ENCODE measurements at places on chromosomes 3 and 15. TPM values are rescaled to one million over a fixed set of nuclear protein-coding genes. Genes with fewer than 3 reads are reported as not detected.

The ARGFX gene
- total RNA-seq, result not detected

The TMEM42 gene
- 12.8 TPM for total RNA-seq

The PPIP5K1 gene
- total RNA-seq, result 40.2 TPM

The KIF15 gene
- 4.0 TPM for total RNA-seq

The SCN11A gene
- 0.60 TPM for total RNA-seq

The SNAPC5 gene
- total RNA-seq, result 25.4 TPM

The SPRED1 gene
- 61.1 TPM for total RNA-seq

The SLC6A6 gene
- 63.0 TPM for total RNA-seq

The LTK gene
- total RNA-seq, result 1.3 TPM

The HIGD2B gene
- not detected for total RNA-seq

The ADAMTS9 gene
- total RNA-seq, result 46.2 TPM

GRCh38 chr3:120341658-120342346 is 7.4 kb downstream of the LRRC58 start:
- H3K4me1 ChIP-seq, result no peaks in the 10 kb centered on the region
- no peak overlapping the region for H3K4me3 ChIP-seq
- H3K27ac ChIP-seq, result no peak overlapping the region
- no peaks in the 10 kb centered on the region for H3K27me3 ChIP-seq
- no peak for DNase-seq

DNA sequence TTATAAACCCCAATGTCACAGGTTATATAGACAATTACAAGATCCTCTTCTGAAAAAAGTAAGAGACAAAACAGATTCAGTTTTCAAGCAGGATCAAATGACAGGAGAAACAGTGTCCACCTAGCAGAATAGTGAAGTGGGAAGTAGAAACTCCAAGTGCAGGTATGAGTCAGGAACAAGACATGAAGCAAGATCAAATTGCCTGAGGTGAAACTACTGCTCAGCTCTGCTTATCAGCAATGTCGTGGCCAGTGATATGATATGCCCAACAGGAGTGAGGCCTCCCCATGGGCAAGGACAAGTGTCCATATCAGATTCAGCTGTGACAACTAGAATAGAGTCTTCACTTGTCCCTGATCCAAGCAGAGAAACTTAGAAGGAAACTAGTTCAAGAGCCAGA is 100.0 kb downstream of the ZMAT3 start:
- no peaks in the 10 kb centered on the region for H3K36me3 ChIP-seq
- no peaks in the 10 kb centered on the region for H3K4me1 ChIP-seq
- H3K27ac ChIP-seq, result no peak overlapping the region
- no peak for DNase-seq
- no peaks in the 10 kb centered on the region for H3K27me3 ChIP-seq
- H3K4me3 ChIP-seq, result no peak overlapping the region

DNA sequence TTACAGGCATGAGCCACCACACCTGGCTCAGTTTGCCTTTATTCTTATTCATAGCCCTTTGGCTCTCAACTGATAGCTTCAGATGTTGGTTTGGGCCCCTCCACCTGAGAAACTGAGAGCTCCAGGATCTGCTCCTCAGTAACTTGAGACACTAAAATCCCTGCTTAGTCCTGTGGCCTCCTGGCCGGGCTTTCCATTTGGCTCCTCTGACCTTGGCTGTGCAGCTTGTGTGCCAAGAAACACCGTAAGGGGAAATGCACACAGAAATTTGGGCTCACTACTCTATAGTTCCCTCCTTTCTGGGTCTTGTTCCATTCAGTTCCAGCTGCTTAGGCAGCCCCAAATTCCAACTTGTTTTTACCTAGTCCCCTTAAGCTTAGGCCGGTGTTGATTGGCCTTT is 24.9 kb downstream of the NIPA2 start:
- no peak overlapping the region for H3K4me3 ChIP-seq
- peaks cover 24% of the 10 kb centered on the region for H3K36me3 ChIP-seq
- no peaks in the 10 kb centered on the region for H3K4me1 ChIP-seq
- no peak for DNase-seq
- H3K27ac ChIP-seq, result no peak overlapping the region
- no peaks in the 10 kb centered on the region for H3K27me3 ChIP-seq

- no peaks in the 10 kb centered on the region for H3K36me3 ChIP-seq
- no peak overlapping the region for H3K27ac ChIP-seq
- H3K4me3 ChIP-seq, result no peak overlapping the region
Observed at GRCh38 chr15:26214290-26214689, 351.2 kb upstream of the ATP10A start.

DNA sequence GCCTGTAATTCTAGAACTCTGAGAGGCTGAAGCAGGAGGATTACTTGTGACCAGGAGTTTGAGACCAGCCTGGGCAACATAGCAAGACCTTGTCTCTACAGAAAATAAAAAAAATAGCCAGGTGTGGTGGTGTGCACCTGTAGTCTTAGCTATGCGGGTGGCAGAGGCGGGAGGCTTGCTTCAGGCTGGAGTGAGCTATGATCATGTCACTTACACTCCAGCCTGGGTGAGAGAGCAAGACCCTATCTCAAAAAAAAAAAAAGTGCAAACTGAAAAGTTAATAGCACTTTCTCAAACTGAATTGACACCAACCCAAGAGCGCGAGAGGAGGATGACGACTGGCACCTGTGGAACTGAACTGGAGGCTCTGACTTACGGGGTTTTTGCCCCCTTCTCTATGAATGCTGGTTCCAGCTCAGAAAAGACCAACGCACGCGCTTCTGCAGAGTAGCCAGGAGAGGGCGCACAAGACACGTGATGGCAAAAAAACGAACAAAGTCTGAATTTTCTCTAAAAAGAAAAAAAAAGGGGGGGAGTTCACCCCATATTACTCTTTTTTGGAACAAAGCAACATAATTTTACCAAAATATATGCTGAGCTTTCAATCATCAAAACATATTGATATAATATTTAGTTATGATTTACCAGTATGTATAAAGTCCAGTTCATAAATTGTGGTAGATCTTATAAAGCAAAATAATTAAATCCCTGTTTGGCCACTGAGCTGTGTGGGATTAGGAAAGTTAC is 23.7 kb downstream of the CFAP92 start:
- H3K27me3 ChIP-seq, result no peaks in the 10 kb centered on the region
- H3K4me1 ChIP-seq, result no peaks in the 10 kb centered on the region
- DNase-seq, result peak; percentile 75

- DNase-seq, result no peak
- no peak overlapping the region for H3K4me3 ChIP-seq
- no peaks in the 10 kb centered on the region for H3K36me3 ChIP-seq
Observed at GRCh38 chr15:68815598-68815997, 5.1 kb downstream of the ANP32A start.

GRCh38 chr3:153404157-153404556 is 242.1 kb downstream of the RAP2B start:
- no peak for DNase-seq
- no peak overlapping the region for H3K4me3 ChIP-seq
- H3K27ac ChIP-seq, result no peak overlapping the region
- no peaks in the 10 kb centered on the region for H3K36me3 ChIP-seq
- no peaks in the 10 kb centered on the region for H3K27me3 ChIP-seq
- no peaks in the 10 kb centered on the region for H3K4me1 ChIP-seq

DNA sequence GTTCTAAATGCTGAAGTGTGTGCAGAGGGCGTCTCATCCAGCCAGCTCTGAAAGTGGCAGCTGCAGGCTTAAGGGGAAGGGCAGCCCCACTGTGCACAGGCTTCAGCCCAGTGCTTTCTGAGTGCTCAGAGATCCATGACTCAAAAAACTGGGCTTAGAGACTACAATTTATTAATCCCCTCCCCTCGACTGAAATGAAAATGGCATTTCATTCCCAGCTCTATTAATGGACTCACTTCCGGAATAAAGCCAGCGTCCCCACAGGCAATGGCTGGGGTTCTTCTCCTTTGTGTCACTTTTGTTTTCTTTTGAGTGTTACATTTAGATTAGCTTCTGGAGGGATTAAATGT is 55.5 kb upstream of the PLXNA1 start:
- no peaks in the 10 kb centered on the region for H3K27me3 ChIP-seq
- DNase-seq, result no peak
- H3K36me3 ChIP-seq, result no peaks in the 10 kb centered on the region
- no peak overlapping the region for H3K4me3 ChIP-seq

DNA sequence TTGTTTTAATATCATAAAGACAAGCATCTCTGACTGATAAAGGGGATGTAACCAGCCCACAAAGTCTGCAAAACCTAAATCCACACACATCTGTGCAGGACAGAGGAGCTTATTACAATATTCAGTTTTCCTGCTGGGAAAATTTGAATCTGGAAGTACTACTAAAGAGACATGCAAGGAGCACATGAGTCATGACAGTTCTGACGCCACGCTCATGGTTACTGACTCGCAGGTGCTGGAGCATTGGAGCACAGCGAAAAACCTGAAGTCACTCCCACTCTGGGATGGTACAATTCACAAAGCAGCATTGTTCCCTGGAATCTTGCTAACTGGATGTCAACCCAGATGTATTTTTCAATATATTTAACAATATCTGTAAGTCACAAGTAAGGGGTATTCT is 7.6 kb upstream of the ISL2 start:
- no peak overlapping the region for H3K27ac ChIP-seq
- DNase-seq, result no peak
- H3K4me1 ChIP-seq, result no peaks in the 10 kb centered on the region
- H3K4me3 ChIP-seq, result no peak overlapping the region

DNA sequence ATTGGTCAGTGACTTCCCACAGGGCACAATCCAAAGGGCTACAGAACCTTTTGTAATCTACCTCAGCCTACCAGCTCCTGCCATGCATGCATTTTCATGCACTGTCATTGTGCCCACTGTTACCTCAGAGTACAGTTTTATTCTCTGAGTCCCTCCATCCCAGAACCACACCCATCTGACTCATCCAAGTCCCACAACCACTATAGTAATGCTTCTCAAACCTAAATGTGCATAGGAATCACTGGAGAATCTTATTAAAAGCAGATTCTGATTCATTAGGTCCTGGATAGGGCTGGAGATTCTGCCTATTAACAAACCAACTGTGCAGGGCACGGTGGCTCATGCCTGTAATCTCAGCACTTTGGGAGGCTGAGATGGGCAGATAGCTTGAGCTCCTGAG is 3.7 kb upstream of the B3GALNT1 start:
- H3K4me3 ChIP-seq, result no peak overlapping the region
- H3K4me1 ChIP-seq, result no peaks in the 10 kb centered on the region
- H3K27ac ChIP-seq, result no peak overlapping the region
- H3K27me3 ChIP-seq, result no peaks in the 10 kb centered on the region
- DNase-seq, result no peak
- H3K36me3 ChIP-seq, result no peaks in the 10 kb centered on the region

- no peak overlapping the region for H3K27ac ChIP-seq
- H3K36me3 ChIP-seq, result no peaks in the 10 kb centered on the region
- peaks cover 19% of the 10 kb centered on the region for H3K27me3 ChIP-seq
- H3K4me1 ChIP-seq, result no peaks in the 10 kb centered on the region
Observed at GRCh38 chr15:91104111-91104510, 4.1 kb downstream of the SV2B start.

DNA sequence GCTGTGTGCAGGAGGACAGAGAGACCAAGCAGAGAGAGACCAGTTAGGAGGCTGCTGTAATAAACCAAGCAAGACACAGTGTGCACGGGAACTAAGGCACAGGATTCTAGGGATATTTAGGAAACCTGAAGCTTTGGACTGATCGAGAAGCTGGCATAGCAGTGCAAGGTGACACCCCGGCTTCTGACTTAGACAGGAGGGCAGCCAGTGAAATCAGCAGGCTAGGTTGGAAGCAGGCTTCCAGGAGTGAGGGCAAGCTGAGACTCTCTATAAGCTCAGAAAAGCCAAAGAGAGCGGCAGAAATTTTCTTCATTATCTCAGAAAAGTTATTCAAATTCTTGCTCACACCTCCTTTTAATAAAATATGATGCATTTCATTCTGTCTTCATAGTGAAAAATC is 104.6 kb downstream of the LIPC start:
- H3K36me3 ChIP-seq, result no peaks in the 10 kb centered on the region
- H3K4me3 ChIP-seq, result no peak overlapping the region
- H3K4me1 ChIP-seq, result no peaks in the 10 kb centered on the region
- no peak for DNase-seq
- no peak overlapping the region for H3K27ac ChIP-seq
- H3K27me3 ChIP-seq, result peaks cover 2% of the 10 kb centered on the region

DNA sequence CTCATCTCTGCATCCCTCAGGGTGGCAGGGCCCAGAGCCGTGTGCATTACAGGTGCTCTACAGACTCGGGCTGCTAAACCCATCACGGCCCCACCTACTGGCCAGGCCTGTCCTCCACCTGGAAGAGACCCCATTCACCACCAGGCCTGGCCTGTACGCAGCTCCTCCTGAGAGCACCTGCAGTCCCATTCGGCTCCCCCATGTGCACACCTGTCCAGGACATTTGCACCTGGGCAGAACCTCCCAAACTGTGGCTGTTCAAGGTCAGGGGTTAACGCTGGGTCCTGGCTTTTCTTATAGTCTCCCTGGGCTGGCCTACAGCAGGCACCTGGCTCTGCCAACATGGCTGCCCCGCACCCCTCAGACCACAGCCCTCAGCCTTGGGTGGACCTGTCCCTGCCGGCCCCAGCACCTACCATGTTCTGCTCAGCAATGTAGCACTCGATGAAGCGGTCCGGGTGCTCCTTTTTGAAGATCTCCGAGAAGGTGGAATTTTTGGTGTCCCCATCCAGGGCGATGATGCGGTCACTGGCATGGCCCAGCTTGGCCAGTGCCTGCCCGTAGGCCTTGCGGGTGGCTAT is 25.7 kb downstream of the TKT start:
- H3K4me1 ChIP-seq, result no peaks in the 10 kb centered on the region
- DNase-seq, result peak; percentile 10
- H3K4me3 ChIP-seq, result no peak overlapping the region

GRCh38 chr15:95684693-95685115 is 645.8 kb upstream of the NR2F2 start:
- no peaks in the 10 kb centered on the region for H3K27me3 ChIP-seq
- H3K27ac ChIP-seq, result no peak overlapping the region
- no peak overlapping the region for H3K4me3 ChIP-seq
- H3K36me3 ChIP-seq, result no peaks in the 10 kb centered on the region
- no peak for DNase-seq

- no peak for DNase-seq
- no peak overlapping the region for H3K4me3 ChIP-seq
- no peaks in the 10 kb centered on the region for H3K36me3 ChIP-seq
- no peaks in the 10 kb centered on the region for H3K4me1 ChIP-seq
Observed at GRCh38 chr15:92043283-92043682, 189.8 kb downstream of the SLCO3A1 start.

- H3K27ac ChIP-seq, result no peak overlapping the region
- no peaks in the 10 kb centered on the region for H3K27me3 ChIP-seq
- H3K4me3 ChIP-seq, result no peak overlapping the region
Observed at GRCh38 chr15:94164202-94164807, 67.1 kb upstream of the MCTP2 start.

GRCh38 chr3:25396686-25397085 is 31.4 kb upstream of the RARB start:
- H3K36me3 ChIP-seq, result no peaks in the 10 kb centered on the region
- no peaks in the 10 kb centered on the region for H3K4me1 ChIP-seq
- H3K27me3 ChIP-seq, result no peaks in the 10 kb centered on the region
- no peak for DNase-seq
- no peak overlapping the region for H3K27ac ChIP-seq

- H3K4me3 ChIP-seq, result no peak overlapping the region
- H3K4me1 ChIP-seq, result no peaks in the 10 kb centered on the region
- DNase-seq, result no peak
- no peaks in the 10 kb centered on the region for H3K27me3 ChIP-seq
Observed at GRCh38 chr3:179108086-179108485, 36.5 kb upstream of the ZMAT3 start.
